Right lung (tissue), 10 donors: ENCODE measurements at places on chromosomes 7 and 10.

DNA sequence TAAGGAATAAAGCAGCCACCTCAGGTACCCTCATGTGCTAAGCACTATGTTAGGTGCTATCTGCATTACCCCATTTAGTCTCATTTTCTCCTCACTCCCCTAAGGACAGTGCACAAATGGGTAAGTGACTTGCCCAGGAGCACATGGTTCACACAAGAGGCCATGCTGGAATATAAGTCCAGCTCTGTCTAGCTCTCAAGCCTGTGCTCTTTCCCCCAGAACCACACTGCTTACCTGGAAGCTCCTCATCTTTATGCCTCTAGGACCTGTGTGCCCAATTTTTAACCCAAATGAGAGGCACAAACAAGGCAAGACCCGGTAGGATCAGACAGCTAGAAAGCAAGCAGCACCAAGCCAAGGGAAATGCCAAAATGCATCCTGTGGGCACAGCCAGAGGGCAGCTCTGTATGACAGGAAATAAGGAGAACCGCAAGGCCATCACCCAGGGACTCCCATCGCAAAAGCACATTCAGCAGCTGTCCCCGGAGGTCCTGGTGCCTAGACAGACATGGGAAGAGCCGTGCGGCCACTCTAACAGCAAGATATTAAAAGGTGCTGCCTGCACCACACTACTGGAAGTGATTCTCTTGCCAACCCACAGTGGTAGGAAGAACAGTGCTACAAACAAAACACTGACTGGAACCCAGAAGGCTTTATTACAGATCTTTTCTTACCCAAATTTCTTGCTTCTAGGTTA is 88.1 kb downstream of the GSAP start:
- DNase-seq: no peak

DNA sequence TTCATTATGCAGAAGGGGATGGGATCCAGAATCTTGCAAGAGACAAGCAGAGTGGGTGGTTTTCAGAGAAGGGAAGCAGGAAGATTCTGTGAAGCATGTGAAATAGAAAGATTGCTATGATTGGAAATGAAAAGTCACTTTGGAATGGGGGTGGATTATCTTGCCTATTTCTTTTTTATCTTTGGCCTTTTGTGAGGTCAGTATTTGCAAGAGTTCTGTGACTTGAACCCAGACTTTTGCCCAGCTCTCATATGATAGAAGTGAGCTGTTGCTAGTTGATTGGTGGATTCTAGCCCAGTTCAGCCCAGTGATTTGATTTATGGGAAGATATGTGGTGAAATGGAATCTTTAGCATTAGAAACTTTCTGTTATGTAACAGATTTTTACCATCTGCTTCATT is 17.1 kb downstream of the ENTPD7 start:
- no peak for DNase-seq

- no peak for DNase-seq
These were observed 49.8 kb downstream of the ELFN1 start for GRCh38 chr7:1719913-1720312.

DNA sequence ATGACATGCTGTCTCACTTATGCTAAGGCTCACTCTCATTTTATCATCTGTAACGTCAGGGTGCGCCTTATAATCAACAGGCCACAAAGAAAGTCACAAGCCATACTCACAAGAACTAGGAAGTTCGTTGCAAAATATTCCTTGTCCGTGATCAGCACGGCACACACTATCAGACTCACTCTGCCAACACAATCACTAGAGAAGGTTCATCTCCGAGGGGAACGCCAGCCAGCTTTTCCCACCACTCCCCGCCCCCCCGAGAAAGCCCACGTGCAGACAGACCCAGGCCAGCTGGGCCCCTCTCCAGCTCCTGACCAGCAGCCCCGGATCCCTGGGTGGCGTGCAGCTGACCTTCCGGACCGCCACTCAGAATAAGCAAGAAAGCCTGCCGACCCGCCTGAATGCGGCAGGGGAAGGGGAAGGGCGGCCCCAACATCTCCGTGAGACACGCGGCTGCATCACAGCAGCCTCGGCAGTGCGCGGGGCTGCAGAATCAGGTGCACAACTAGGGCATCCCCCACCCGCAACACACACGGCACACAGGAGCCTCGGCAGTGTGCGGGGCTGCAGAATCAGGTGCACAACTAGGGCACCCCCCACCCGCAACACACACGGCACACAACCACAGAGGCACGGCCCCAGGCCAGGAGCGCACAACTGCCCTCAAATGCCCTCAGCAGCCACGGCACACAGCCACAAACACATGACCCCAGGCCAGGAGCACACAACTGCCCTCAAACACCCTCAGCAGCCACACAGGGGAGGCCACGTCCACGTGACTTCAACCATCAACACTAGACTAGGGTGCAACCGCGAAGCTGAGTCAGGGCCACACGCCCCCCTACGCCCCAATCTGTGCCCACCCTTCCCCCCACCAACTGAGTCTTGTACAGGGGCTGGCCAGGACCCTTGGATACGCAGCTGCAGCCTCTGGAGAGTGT is 2.5 kb upstream of the GPR146 start:
- no peak for DNase-seq

DNA sequence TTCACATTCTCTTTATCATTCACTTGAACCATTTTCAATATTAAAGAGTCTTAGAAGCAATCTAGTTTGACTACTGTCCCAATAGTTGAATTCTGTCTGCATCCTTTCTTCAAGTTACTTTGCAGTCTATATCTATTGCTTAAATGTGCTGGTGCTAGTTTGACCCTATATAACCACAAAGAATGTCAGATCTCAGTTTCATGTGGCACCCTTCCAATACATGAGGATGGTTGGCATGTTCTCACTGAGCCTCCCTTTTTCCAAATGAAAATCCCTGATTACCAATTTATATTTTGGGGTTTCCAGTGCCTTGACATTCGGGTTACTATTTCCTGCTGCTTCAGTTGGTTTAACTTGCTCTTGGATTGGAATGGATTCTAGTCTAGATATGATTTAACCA is 292.7 kb downstream of the EXOC4 start:
- DNase-seq: no peak

DNA sequence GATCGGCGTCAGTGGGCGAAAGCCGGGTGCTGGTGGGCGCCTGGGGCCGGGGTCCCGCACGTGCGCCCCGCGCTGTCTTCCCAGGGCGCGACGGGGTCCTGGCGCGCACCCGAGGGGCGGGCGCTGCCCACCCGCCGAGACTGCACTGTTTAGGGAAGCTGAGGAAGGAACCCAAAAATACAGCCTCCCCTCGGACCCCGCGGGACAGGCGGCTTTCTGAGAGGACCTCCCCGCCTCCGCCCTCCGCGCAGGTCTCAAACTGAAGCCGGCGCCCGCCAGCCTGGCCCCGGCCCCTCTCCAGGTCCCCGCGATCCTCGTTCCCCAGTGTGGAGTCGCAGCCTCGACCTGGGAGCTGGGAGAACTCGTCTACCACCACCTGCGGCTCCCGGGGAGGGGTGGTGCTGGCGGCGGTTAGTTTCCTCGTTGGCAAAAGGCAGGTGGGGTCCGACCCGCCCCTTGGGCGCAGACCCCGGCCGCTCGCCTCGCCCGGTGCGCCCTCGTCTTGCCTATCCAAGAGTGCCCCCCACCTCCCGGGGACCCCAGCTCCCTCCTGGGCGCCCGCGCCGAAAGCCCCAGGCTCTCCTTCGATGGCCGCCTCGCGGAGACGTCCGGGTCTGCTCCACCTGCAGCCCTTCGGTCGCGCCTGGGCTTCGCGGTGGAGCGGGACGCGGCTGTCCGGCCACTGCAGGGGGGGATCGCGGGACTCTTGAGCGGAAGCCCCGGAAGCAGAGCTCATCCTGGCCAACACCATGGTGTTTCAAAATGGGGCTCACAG is 1.1 kb downstream of the EGFR start:
- no peak for DNase-seq

GRCh38 chr7:106054971-106055532 is 57.1 kb downstream of the SYPL1 start:
- no peak for DNase-seq

DNA sequence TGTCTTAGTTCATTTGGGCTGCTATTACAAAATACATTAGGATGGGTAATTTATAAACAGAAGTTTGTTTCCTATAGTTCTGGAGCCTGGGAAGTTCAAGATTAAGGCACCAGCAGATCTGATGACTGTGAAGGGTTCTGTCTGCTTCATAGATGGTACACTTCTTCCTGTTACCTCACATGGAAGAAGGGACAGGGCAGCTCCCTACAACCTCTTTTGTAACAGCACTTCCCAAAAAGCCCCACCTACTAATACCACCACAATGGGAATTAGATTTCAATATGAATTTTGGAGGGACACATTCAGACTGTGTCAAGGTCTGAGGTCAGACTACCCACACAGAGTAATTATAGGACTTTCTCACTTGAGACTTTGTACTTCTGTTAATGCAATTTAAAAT is 260.3 kb downstream of the ARHGAP12 start:
- no peak for DNase-seq

DNA sequence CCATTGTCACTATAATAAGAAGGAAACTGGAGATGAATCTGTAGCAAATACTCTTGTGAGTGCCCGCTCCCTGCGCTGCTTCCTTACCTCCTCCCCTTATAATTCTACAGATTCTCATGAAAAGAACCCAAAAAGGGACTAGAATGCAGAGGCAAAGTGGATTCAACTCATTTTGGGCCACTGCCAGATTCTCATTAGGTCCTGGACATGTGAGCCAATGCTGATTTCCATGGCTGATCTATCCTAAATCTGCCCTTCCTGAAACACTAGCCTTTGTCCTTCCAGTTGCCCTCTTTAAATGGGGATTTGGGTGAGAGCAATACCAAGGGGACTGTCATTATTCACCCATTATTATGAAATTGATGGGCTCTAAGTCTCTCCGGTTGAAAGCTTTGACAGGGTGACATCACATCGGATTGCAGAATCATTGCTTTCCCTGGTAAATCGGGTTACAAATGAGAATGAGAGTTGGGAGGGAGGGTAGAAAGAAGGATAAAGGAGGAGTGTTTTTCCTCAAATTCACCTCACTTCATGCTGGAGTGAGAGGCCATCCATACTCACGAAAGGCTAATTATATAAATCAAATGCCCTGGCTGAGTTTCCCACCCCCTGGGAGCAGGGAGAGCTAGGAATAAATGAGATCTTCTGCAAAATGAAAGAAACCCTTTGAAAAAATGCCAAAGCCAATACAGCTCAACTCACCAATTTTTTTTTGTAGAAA is 37.5 kb downstream of the PTN start:
- peak; percentile 5 for DNase-seq

DNA sequence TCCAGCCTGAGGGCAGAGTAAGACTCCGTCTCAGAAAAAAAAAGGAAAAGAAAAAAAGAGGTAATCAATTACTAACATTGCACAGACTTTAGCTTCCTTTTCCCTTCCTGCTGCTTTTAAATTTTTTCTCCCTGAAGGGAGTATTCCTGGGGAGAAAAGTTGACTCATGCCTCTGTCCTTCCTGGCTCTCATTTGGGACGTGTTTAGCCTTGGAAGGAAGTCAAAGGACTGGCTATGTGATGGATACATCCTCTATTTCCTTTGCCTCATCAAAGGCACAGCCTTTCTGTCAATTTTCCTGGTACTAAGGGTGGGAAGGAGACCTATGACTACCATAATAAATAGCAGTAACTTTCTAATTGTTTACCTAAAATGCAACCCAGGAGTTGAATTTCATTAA is 77.6 kb downstream of the ITGA8 start:
- no peak for DNase-seq

DNA sequence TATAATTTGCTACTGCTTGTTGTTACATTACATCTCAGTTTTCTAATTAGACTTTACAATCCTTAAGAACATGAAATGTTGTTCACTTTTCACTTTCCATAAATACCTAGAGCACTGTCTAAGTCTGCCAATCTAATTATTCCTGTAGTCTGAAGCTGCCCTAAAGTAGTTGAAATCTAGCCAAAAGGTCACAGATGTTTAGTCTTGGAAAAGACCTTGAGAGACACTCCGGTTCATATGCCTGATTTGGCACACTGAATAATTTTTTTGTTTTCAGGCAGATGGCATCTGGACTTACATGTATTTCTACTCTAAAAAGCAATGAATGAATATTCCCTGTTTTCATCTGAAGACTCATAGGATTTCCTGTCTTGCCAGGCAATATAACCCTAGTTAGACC is 359.1 kb downstream of the ANKRD7 start:
- DNase-seq: no peak

DNA sequence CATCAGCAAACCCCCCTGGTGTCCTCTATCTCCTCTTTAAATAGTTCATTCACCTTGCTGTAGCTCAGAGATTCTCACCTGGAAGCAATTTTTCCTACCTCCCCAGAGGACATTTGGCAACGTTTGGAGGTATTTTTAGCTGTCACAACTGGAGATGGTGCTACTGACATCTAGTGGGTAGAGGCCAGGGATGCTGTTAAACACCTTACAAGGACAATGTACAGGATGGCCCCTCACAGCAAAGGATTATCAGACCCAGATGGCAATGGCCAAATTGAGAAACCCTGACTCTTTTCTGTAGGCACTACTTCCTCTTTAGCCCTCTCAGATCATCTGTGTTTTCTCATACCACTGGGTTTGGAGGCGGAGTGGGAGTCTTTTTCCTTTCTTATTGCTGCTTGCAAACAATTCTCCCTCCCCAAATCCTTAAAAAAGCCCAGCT is 13.2 kb upstream of the TRA2A start:
- no peak for DNase-seq

- DNase-seq: peak; percentile 45
These were observed 9.6 kb downstream of the CCL26 start for GRCh38 chr7:75762350-75762917.

DNA sequence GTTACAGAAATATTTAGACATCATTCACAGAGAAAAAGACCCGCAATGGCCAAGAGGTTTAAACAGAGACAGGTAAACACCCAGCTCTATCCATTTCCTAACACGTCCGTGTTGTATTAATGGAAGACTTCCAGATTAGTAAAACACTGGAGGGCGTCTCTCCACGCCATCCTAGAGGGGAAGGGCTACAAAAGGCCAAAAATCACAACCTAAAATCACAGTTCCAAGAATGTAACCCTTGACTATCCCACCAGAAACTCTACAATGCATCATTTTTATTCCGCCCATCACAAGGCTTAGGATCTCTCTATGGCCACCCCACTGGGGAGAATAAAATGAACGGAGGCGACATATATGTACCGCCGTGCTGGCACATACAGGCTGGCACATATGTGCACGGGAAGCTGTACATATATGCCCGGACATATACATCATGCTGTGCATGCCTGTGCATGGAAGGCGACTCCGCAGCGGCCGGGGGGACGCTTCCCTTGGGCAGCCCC is 734 bp downstream of the PCLO start:
- DNase-seq: no peak

DNA sequence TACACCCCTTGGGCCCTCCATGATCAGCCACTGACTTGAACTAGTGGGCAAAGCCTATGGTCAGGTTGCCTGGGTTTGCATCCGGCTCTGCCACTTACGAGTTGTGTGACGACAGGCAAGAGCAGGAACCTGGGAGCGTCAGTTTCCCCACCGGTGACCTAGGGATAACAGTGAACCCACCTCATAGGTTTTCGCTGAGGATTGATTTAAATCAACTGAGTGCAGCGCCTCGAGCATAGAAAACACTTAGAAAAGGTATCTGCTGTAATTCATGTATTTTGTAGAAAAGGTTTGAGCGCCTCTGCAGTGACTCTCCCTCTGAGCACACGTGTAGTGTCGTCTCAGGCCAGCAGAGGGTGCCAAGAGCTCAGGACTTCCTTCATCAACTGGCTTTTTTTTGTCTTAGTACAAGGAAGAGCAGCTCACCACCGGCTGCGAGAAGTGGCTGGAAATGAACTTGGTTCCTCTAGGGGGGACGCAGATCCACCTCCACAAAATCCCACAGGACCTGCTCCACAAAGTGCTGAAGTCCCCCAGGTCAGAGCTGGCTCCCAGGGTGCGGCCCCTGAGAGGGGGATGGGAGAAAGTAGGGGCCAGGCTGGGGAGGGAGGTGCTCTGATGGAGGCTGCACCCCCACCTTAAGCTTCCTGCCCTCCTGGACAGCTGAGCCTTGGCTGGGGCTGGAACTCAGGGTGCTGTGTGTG is 27.7 kb downstream of the BTBD16 start:
- DNase-seq: peak; percentile 48
